ENCODE measurements at places on chromosomes 5 and 9. TPM values are rescaled to one million over a fixed set of nuclear protein-coding genes. Genes with fewer than 3 reads are reported as not detected.

Gene SLC36A2
- total RNA-seq: not detected

Gene LRRC14B
- total RNA-seq: not detected

Gene GARIN3
- total RNA-seq: not detected

Gene SLC45A2
- not detected for total RNA-seq

Gene ZNF169
- 4.7 TPM for total RNA-seq

Gene ANKRD18B
- not detected for total RNA-seq

Gene NTNG2
- total RNA-seq: 2.9 TPM

Data from esophagus muscularis mucosa (tissue), 4 donors.